ENCODE measurements at places on chromosomes 2 and 18.
A peak's percentile ranks its signal among the peaks of the same experiment; 100 is the strongest.

DNA sequence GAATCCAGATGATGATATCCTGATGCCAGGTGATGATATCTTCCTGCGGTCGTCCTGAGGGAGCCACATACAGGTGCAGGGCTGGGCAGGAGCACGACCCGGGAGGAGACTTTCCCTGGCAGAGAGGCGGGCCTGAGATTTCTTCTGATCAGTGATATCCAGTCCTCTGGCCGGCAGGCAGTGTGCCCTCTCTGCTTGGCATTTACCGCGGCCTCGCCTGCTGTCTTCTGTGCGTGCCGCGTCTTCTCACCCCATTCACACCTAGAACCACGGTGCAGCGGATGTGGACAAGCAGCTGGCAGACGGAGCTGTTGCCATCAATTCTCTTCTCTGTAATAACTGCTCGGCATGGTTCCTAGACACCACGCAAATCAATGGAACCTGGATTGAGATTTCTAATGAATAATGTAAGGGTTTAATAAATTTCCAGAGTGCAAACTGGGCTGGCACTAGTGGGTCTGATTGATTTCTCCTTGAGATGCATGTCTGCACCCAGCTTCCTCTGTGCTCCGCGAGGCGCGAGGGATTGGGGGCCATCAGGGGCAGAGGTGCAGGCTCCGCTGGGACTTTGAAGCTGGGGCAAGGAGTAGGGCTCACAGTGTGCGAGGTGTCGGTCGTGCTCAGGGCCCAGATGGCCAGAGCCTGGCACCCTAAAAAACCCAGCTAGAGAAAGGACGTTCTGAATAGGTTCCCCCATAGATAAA is 208.9 kb upstream of the HDAC4 start:
- DNase-seq = no peak

DNA sequence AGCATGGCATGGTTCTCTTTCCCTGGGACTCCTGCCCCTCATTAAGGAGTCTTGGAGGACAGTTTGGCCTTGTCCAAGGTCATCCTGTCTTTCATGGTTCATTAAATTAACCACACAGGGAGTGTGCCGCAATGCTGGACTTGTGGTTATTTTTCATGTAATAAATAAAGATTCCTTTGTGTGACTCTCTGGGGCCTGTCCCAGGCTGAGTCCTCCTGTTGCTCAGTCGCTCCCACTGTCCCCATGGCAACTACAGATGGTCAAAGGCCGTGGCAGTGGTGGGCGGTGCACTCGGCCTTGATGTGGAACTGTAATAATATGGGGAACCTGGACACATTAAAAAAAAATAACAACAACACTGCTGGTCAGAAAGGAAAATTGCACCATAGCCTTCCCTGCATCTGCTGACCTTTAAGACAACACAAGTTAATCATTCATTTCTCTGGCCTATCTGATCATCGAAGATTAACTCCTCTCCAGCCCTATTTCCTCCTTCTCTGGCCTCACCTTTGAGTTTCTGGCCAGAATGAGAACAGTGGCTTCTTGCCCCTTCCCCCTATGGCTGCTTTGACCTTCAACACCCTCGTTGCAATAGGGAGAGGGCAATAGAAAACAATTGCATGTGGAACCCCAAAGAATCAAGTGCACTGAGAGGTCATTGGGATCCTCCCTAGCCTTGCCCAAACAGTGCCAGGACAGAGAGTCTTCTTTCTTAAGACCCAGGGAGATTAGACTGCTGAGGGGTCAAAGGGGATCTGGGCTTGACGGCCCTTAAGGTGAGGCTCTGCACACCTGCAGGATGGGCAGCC is 44.7 kb downstream of the PSD4 start:
- no peak for DNase-seq

DNA sequence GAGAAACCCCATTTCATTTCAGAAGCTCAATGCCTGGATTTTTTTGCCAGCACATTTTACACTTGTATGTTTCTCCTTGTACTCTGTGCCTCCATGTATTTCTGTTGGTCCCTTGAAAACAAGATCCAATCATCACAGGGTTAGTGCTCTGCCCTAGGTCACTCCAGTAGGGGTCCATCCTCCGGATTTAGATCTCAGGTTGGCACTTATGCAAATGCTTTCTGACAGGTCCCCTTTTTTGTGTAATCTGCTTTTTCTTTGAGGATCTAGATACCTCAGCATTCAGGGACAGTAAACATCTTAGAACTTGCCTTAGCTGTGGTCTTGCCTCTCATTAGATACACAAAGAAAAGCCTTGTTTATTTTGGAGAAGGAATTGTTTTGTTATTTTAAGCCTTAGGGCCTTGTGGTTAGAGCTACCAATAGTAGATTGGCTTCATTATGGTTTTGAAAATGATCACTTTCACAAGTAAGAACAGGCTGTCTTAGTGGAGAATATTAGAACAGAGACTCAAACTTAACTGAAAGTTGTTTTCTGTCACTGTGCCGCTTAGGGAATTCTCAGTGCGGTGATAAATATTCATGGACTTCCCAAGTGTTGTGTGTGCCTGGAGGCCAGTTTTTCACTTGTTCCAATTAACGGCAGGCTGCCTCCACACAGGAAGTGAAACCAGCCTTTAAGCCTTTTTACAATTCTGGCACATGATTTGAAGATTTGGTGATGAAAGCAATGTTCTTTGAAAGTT is 7.8 kb downstream of the MERTK start:
- no peak for DNase-seq

- peak; percentile 85 for DNase-seq
Observed at GRCh38 chr2:2328848-2329247, 2.2 kb downstream of the MYT1L start.

GRCh38 chr18:27202741-27203140 is 17.6 kb upstream of the CHST9 start:
- no peak for DNase-seq
